ENCODE measurements at places on chromosomes 1 and 21.

GRCh38 chr1:232048481-232048880 lies 421.9 kb downstream of the DISC1 start:
- DNase-seq, result no peak

- no peak for DNase-seq
Measured at GRCh38 chr1:216815260-216816131, 92.3 kb upstream of the ESRRG start.

GRCh38 chr1:114111731-114112641 lies 41.7 kb downstream of the SYT6 start:
- DNase-seq, result no peak

GRCh38 chr1:235725434-235725833 lies 75.8 kb upstream of the GNG4 start:
- DNase-seq, result no peak

DNA sequence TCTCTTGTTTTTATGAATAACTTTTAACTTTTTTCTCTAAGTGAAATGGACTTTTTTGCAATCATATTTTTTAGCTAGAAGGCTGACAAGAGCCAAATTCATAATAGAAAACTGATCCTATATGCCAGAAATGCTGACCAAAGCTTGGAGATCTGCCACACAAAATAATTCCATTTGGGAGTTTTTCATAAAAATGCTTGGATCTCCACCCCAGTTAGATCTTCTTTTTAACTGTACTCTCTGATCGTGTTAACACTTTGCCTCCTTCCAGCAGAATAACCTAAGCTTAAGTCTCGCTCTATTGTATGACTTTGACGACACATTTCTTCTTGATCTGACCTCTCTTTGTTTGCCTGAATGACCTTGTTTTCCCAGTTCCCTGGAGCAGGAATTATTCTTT lies 16.8 kb downstream of the FLG2 start:
- DNase-seq, result no peak

DNA sequence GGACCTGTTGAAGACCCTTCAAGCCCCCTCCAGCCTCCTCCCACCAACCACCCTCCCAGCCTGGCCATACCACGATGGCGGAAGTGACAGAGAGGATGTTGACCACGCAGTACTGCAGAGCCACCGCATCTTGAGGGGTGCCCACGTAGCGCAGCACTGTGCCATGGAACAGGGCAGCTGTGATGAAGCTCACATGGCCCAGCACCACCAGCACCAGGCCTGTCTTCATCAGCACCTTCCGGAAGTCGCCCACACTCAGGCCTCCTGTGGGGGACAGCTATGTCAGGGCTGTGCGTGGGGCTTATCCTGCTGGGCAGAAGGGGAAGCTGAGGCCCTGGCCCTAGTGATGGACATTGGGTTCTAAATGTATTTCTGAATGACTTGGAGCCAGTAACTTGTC lies 3.1 kb downstream of the TMEM54 start:
- no peak for DNase-seq

DNA sequence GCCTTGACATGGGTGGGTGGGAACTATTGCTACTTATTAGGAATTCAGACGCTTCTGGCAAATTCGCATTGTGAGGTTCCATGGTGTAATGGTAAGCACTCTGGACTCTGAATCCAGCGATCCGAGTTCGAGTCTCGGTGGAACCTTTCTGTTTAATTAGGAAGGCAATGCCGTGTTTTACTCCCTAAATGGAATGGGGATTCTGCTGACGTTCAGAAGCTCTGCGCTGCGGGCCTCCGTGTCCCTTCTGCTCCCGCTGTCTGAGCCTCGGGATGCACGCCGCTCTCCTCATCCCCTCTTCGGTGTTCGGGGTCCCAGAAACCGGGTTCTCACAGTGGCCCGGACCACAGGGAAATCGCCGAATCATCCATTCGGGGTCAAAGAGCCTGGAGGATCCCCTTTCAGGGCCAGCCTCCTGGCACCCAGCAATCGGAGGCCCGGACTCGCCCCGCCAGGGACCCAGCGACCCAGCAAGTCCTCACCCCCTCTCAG lies 280.3 kb downstream of the FAM72C start:
- no peak for DNase-seq

DNA sequence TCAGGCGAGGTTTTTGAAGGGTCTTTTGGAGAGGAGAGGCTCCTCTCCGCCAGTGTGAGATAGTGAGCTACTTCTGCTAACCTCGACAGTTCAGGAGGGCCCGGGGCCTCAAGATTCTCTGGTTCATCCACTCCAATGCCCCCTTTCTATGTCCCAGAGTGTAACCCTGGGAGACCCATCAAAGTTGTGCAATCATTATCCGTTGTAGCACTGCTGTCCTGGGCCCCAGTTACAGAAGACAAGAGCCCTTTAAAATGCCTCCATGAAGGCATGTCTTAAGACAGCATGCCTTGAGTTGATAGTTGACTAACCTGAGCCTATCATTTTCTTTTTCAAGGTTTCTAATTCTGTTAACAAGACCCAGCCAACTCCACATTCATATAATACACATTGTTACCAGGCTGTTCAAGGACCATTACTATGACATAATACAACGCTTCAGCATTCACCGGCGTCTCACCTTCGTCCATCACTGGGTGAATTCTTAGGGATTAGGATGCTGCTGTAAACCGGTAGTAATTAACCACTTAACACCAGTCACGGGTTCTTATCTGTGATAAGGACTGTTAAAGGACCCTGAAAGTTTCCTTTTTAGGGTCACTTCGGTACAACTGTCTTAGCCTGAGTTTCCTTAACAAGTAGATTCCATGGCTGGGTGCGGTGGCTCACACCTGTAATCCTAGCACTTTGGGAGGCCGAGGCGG lies 37.4 kb upstream of the CDC42BPA start:
- no peak for DNase-seq

DNA sequence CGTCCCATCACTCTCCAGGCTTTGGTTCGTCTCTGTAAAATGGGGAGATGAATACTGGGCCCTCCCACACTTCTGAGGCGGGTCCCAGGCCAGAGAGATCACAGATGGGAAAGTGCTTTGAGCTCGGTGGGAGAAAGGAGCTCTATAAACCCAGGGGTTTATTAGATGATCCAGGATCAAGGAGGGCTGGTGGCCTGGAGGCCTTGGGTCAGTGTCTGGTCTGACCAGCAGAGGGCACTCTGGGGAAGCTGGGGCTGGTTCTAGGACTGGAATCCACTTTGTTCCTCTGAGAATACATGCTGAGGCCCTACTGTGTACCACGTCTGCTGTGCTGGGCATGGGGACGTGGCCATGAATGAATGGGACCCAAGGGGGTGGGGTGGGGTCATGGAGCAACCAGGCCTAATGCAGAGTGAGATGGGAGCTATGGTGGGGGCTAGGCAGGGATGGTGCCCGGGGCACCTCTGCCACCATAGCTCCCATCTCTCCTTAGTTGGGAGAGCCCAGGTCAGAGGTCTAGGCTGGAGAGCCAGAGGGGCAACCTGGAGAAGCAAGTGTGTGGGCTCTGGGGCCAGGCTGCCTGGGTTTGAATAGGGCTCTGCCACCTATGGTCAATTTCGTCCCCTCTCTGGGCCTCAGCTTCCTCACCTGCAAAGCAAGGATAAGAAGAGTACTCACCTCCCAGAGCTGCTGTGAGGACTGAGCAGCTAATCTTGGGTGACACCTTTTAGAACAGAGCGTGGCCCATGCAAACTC lies 9.0 kb upstream of the FAM131C start:
- peak; percentile 36 for DNase-seq

GRCh38 chr1:159282118-159282517 lies 20.0 kb upstream of the FCER1A start:
- no peak for DNase-seq

DNA sequence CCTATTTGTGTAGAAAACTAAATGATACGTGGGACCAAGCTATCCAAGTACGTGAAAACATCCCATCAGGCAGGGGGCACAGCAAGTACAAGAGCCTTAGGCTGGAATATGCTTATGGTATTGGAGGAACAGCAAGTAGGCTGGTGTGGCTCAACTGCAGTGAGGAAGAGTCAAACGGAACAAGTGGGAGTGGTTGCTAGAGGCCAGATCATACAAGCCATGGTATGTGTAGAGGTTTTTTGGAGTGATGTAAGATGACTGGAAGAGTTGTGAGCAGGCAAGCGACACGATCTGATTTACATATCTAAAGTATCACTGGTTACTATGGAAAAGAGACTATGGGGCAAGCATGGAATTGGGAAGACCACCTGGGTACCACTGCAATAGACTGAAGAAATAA lies 27.8 kb downstream of the ELK4 start:
- no peak for DNase-seq

- DNase-seq, result no peak
Measured at GRCh38 chr1:15168479-15168878, 14.9 kb downstream of the TMEM51 start.

DNA sequence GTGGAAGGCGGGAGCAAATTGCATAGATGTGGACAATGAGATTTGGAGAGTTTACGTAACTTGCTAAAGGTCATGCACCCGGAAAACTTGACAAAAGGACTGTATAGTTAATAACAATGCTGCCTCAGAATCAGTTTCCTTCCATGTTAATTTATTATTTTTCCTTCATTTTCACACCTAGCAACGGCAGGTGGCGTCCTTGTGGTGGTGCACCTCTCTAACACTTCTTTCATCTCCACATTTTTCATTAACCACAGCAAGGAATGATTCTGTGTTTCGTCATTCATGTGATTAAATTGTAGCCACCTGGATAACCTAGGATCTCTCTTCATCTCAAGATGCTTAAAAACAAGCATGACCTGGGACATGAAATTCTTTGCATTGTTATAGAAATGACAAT lies 2133.0 kb downstream of the NCAM2 start:
- DNase-seq, result no peak

DNA sequence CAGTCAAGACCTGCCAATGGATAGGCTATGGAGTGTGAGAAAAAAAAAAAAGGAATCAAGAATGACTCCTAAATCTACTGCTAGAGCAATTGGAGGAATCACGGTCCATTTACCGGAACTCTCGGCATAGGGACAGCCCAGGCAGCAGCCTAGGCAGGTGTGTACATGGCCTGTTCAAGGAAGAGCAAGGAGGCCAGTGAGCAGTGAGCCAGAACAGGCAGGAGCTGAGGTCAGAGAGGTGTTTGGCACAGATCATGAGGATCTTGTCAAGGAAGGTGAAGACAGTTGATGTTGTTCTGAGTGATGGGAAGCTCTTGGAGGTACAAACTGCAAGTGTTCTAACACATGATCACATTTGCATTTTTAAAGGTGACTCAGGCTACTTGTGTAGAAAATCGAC lies 40.6 kb upstream of the HHAT start:
- DNase-seq, result no peak

DNA sequence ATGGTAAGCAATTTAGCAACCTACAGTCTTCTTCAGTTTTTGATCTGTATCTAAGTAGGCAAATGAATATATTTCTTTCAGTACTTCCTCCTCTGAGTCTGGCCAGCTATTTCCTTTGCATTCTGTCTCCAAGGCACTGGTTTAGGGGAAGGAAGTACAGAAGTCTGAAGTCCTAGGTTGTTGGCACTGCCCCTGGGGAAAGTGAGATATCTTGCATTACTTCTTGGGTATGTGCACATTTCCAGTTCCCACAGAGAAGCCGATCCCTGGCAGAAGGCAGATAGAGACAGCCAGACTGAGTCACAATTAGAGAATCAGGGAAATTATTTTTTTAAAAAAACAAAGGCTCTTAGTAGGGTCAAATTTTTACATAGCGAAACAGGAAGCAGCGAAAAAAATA lies 98.8 kb downstream of the RASAL2 start:
- no peak for DNase-seq

GRCh38 chr1:187010571-187011309 lies 182.0 kb downstream of the PLA2G4A start:
- DNase-seq, result no peak

DNA sequence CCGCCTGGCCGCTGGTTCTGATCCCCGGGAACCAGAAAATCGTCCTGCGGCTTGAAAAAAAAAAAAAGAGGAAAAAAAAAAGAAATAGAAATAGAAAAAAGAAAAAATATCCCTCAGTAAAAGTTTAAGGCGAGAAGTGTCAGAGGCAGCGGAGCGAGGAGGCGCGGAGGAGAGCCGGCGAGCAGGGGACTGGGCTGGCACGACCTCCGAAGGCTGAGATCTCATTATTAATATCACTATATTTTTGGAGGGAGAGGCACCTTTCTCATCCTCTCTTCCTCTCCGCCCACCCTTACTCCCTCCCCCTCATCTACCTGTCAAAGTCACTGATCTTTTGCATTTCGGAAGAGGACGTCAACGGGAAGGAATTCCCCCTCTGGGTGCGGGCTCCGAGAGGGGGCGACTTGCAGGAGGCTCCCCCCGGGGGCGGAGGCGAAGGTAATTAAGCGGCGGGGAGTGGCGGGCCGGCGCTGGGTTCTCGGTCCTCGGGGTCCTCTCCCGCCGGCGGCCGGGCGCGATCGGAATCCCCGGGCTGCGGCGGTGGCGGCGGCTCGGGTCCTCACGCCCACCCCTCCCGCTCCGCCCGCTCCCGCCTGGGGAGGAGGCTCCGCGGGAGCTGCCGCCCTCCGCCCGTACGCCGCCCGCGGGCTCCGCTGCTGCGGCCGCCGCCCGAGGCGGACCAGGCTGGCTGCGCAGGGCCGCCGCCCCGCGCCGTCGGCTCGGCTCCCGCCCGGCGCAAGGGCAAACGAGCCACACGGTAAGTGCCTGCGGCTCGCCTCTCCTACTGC lies at the start of gene NTNG1:
NTNG1 (plus strand) TSS at position 337 of the 788 bp plus-strand sequence.
- DNase-seq, result no peak

GRCh38 chr1:27398405-27399149 lies 6.2 kb downstream of the GPR3 start:
- DNase-seq, result no peak

DNA sequence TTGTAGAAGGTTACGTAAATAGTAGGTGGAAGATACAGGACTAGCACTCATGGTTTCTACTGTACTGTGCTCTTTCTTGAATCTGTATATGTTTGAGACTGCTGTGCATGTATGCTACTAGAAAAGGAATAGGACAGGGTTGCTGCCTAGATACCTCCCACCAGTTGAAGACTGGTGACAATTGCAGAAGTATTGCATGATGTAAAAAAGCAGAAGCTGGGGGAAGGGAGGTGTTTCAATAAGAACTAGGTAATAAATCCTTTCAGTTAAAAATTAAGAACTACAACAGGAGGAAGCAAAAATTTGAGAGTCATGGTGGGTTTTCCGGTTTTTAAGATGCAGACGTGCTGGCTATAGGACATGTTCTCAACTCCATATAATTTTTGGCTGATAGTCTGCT lies 88.1 kb downstream of the CCDC30 start:
- no peak for DNase-seq

DNA sequence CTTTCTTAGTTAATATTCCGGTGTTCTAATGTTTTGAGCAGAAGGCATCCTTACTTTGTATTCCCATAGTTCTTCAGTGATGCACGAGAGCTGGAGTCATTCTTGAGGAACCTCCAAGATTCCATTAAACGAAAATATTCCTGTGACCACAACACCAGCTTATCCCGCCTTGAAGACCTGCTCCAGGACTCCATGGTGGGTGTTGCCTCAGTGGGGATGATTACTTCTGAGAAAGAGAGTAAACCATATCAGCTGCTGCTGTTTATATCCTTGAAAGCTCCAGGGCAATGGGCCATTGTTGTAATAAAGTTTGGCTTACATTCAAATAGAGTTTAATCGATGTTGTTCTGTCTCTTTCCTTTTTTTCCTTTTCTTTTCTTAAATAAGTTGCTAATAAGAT lies 93.1 kb downstream of the MACF1 start:
- no peak for DNase-seq

Data from activated T-helper 9 cell treated with anti-CD3 and anti-CD28 coated beads, Interleukin-2, amount 50 U/mL, for 16 hours (primary cell).